ENCODE measurements at places on chromosomes 11 and 22. TPM values are rescaled to one million over a fixed set of nuclear protein-coding genes. Genes with fewer than 3 reads are reported as not detected.

Gene IGLL1
- 0.23 TPM for polyA plus RNA-seq

DNA sequence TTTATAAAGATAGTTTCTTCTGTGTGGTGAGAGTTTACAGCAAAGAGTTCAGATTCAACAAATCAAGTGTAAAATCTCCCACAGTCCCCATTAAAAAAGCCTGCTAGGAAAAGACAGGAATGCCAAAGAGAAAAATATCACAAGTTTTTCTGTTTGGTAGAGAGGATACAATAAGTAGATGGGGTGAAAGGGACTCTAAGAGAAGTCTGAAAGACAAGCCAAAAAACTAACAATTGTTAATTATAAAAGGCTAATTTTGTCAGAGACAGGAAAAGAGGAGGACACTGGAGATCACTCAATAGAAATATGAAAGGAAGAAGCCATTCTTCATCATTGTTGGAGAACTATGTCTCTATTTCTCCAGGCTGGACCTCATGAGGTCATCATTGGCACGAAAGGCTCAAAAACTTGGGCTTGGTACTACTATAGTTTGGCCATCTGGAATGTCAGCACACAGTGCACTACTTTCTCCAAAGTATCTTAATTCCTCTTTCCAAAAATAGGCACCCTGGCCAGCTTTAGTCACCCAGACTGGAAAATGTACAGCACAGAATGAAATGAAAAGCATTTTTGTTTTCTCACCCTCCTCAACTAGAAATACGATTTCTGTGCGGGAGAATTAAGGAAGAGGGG is 531 bp upstream of the SOX6 start:
- DNase-seq, result no peak

- no peak for DNase-seq
Observed at GRCh38 chr11:61626580-61627380, 45.9 kb upstream of the SYT7 start.

Gene MMP11
- polyA plus RNA-seq, result 0.40 TPM

GRCh38 chr22:42726811-42727210 is 6.1 kb upstream of the A4GALT start:
- DNase-seq, result no peak

- DNase-seq, result no peak
Observed at GRCh38 chr22:39662686-39663052, 92.1 kb downstream of the CACNA1I start.

Gene CD59
- polyA plus RNA-seq, result 146 TPM

Gene PGR
- polyA plus RNA-seq, result 2.1 TPM

- no peak for DNase-seq
Observed at GRCh38 chr11:65352783-65353182, 1.8 kb upstream of the TIGD3 start.
